ENCODE measurements at places on chromosomes 13 and 19. TPM values are rescaled to one million over a fixed set of nuclear protein-coding genes. Genes with fewer than 3 reads are reported as not detected.

GRCh38 chr19:30446850-30447552 is 74.8 kb downstream of the ZNF536 start:
- no peak for DNase-seq

DNA sequence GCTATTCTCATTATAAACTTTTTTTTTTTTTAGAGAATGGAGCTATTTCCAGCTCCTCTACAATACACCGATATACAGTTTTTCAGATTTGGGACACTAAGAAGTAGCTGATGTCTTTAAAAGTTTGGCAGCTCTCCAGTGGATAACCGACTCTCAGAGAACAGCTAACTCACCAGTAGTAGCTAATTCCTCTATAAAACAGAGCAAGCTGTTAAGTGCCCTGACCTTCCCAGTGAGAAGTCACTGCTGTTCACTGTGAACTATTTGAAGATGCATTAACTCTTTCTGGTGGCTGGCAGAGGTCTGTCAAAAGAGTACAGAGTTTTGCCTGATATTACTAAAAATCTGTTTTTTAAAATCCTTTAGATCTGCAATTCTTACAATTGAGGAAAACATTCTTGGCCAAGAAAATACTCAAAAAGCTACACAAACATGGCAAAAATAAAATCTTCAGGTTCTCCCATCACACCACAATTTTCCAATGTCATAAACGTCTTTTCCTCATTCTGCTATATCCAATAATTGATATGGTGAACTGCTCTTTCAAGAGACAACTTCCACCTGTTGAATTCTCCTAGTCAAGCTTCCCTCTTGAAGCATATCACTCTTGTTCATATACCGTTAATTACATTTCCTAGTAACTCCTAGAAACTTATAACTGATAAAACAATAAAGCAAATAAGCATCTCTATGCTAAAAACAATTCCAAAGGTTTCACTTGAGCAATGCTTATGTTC is 44.2 kb downstream of the TBC1D4 start:
- DNase-seq, result no peak

DNA sequence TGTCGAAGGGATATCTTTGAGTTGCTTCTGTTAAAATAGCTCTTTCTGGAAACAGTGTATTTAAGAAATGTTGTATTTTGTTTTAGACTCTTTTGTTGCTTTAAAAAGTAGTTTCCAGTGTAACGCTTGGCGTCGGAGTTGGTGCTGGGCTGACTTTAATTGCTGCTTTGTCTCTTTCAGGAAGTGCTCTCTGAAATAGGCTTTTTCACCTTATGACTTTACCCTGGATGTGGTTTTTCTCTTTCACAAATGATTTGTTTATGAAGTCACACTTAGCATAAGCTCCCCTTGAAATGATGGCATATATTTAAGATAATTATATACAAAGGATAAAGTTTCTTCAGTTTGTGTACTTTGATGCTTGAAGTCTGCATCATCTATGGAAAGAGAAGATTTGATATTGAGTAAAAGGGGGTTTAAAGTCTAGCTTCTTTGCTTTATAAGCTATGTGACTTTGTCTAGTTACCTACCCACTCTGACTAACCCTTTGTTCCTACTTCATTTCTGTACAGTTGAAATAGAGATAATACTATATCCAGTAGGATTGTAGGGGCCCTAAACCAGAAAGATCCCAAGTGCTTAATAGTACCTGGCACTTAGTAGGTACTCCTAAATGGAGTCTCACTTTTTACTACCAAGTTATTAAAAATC is at the start of gene GPR18:
Gene GPR18 (minus strand): TSS at position 170 of the 651 bp plus-strand sequence. CDS start 2,507 bp downstream, outside the sequence.
- DNase-seq, result no peak

DNA sequence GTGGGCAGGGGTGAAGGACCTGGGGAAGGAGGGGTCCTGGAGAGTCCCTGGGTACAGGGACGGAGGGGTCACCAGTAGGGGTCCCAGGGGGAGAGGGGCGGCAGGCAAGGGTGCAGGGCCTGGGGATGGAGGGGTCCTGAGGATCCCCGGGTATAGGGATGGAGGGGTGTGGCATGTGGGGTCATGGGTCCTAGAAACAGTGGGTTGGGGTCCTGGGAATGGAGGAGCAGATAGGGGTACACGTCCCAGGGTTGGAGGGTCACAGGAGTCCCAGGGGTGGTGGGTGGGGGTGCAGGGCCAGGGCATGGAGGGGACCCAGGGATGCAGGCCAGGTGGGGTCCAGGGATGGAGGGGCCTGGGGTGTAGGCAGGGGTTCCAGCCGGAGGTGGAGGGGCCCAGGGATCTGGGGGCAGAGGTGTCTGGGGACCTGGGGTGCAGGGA is 1.4 kb downstream of the BTBD2 start:
- no peak for DNase-seq

DNA sequence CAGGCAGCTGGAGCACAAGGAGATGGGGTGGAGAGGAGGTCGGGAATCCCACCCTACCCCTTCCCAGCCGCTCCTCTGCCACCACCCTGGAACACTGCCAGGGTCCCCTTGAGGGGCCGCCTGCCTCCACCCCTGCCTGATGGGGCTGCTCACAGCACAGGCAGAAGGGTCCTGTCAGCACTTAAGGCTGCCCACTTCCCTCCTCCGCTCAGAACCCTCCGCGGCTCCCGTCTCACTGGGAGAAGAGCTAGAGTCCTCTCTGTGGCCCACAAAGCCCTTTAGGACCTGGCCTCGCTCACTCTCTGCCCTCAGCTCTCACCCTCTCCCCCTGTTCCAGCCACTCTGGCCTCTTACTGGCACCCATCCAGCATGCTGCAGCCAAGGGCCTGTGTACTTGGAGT is 3.4 kb upstream of the POLD1 start:
- no peak for DNase-seq

DNA sequence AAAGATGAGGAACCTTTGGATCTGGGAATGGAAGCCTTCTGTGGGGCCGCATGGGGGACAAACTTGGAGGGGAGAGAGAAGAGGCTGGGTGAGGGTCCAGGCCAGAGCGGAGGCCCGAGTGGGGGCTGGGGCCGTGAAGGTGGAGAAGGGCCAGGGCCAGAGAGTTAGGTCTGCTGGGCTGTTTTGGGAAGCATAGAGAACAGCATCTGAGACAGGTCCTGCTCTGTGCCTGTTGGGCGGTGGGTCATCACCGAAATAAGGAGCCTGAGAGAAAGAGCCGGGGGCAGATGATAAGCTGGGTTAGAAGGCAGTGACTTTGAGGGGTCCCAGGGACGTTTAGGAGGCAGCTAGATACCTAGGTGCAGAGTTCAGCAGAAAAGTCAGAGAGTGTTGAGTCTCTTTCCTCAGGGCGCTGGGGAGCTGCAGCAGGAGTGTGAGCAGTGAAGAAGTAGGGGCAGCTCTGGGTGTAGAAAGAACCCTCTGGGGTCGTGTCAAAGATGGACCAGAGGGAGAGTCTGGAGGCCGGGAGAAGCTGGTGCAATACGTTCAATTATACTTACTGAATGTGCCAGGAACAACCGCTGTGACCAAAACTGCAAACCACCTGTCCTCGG is 2.7 kb downstream of the SPACA6 start:
- no peak for DNase-seq

DNA sequence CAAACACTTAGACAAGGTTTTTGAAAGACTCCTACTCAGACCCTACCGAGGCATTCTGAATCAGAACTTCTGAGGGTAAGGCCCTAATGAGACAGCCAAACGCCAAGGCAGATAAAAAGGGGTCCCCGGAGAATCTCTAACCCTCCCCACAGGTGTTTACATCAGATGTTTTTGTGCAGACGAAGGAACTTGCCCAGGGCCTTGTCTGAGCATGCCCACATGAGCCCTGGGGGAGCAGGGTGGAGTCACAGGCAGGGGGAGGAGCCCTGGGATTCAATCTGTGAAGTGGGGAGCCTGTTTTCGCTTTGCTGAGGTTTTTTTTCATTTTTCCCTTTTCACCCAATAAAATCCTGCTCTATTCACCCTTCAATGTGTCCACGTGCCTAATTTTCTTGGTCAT is 61.6 kb upstream of the MED4 start:
- peak; percentile 69 for DNase-seq

- DNase-seq, result no peak
Measured at GRCh38 chr13:112903071-112903577, 65.9 kb upstream of the MCF2L start.

Gene DACT3
- 0.09 TPM for total RNA-seq

Gene ANGPTL4
- total RNA-seq, result 32.8 TPM

Gene CACNG6
- not detected for total RNA-seq

Gene ELOF1
- 78.7 TPM for total RNA-seq
